ENCODE measurements at places on chromosomes 2 and 18.

GRCh38 chr2:81396417-81397019 lies 1092.0 kb upstream of the LRRTM1 start:
- DNase-seq, result no peak

DNA sequence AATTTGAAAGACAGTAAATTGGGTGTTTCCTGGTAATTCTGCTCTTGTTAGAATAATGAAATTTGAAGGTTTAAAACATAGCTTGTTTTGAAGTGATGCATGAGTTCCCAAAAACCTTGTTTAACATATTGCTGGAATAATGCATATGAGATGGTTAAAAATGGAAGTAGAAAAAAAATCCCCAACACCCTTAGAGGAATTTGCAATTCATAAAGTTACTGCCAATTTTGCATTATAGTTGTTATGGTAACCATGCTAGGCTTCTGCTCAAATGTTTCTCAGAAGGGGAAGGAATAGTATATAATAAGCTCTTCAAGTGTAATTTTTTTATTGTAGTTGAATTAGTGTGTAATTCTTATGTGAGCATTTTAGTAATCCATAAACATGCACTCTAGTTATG lies 49.1 kb downstream of the FASTKD2 start:
- DNase-seq, result no peak

DNA sequence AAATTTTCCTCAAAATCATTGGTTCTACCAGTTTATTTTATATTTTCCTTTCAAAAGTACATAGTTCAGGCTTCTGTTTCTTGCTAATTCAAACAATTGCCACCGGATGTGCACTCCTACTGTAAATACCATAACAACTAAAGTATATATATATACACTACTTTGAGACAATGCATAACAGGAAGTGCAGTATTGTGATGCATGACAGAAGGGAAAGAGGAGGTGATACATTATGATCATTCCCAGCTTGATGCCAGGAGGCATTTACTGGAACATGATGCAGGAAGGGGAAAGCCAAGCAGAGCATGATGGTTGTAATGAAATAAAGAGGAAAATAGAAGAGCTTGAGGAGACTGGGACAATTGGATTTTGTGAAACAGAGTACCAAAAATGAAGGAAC lies 215.2 kb upstream of the NT5C1B start:
- no peak for DNase-seq

DNA sequence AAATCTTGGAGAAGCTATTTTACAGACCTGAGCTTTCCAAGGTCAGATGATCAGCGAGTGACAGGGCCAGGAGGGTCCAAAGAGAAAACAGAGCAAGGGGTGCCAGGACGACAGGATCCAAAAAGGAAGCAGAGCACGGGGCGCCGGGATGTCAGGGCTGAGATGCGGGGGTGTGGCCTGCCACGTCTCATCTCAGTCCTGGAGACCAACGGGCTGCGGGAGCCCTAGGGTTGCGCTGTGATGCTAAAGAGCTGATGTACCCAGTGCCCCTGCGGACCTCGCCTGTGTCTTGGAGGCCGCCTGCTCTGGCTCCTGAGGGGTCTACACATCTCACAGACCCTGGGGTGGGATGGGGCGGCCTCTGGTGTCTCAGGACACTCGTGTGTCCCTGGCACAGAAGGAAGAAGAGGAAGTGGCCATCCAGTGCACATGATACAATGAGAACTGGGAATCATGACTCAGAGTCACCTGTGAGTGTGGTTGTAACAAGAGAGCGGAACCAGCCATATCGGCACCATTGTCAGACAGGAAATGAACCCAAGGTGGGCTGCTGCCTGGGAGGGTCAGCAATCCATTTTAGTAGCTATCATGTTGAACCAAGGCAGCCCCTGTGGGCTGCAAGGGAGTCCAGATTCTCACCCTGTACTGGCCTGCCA lies 97.8 kb downstream of the MYT1L start:
- DNase-seq, result no peak

DNA sequence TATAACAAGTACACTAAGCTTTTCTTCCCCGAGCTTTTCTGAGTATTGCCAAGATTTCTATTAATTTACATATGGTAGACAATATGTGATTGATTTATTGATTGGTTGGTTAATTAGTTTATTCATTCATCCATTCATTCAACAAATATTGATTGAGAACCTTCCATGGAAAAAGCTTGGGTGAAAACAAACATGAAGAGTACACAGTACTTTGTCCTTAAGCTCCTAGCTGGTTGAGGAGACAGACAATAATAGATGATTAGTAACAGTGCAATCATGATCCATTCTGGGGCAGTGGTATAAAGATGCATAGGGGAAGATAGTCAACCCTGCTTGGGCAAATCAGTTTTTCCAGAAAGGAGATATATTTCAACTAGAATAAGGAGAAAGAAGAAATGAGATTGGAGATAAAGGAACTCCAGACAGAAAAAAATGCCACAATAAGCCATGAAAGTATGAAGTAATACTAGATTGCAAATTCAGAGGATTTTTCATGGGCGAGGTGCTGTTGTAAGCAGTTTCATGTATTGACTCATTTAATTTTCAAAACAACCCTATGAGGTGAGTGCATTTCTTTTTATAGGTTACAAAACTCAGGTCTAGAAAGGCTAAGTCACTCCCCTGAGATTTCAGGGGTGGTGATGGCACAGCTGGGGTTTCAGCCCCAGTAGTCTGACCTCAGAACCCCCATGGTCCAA lies 129.5 kb downstream of the RND3 start:
- no peak for DNase-seq

- DNase-seq, result no peak
Measured at GRCh38 chr2:8551622-8552074, 130.2 kb upstream of the ID2 start.

GRCh38 chr2:202031246-202031951 lies 2.3 kb upstream of the FZD7 start:
- no peak for DNase-seq

GRCh38 chr2:20526708-20527107 lies 79.8 kb downstream of the RHOB start:
- peak; percentile 26 for DNase-seq

- DNase-seq, result no peak
Measured at GRCh38 chr2:236963631-236964182, 122.0 kb upstream of the COPS8 start.

DNA sequence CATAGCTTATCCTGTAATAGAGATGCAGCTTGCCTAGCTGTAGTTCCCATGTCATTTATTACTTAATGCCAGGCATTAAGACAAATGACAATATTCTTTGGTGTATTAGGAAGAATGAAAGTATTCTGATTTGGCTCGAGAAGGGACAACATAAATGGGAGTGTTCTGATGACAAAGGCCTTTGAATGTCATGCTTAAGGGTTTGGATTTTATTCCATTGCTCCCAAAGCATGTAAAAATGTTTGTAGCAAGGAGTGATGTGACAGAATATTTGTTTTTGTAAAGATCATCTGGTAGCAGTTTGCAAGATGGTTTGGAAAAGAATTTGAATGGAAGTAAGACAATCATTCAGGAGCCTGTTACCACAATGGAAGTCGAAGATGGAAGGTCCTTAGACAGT lies 30.4 kb downstream of the EEF1B2 start:
- DNase-seq, result no peak

DNA sequence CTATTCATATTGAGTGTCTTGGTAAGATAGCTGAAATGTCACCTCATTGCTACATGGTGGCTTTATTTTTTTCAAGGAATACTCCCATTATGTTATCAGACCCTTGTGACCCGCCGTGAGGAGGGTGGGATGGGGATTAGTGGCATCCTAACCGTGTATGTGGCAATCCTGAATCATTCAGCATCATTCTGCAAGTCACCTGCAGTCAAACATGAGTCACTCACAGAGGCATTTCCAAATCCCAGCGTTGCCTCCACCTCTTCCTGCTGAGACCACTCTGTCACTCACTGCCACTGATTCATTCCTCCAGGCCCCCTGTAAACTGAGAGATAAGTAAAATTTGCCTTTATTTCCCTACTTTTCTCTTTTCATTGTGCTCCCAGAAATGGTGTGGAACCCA lies 307.4 kb upstream of the KLHL29 start:
- DNase-seq, result no peak

DNA sequence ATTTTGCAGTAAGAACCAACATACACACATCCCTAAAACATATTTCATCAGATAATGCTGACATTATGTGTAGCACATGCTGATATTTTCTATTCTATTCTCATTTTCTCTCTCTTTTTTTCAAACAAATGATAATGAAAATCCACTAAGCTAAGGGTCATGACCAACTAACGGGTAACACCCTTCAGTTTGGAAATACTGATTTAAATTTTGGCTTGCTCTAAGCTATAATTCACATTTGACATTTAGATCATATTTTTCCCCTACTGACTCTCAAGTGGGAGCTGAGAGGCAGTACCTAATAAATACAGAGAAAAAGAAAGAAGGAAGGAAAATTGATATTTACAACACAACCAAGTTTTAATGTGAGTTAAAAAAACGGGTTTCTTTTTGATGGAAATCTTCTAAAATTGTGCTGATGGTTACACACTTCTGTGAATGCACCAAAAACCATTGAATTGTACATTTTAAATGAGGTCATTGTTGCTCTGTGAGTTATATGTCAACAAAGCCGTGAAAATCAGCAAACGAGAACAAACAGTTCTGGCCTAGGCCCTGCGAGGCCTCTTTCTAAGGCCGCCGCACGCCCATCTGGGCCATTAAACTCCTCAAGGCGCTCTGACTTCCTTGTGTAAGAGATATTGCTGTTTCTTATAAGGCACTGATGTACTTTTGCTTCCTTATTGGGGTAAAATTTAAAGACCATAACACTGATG lies 124.2 kb downstream of the GALR1 start:
- no peak for DNase-seq

DNA sequence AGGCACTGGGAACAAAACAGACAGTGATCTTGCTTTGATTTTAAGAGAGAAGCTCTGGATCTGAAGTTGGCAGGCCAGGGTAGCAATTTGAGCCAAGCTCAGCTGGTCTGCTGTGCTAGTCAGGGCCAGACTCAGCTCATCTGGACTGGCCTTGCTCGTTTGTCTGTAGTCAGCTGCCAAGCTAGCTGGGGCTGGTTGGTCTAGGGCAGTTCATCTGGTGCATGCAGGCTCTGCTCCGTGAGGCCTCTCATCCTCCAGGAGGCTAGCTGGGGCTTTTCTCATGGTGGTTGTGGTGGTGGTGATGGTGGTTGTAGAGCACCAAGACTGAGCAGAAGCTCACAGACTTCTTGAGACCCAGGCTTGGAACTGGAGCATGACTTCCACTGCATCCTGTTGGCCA lies 10.3 kb downstream of the FBLN7 start:
- DNase-seq, result no peak

GRCh38 chr2:207142461-207142860 lies 23.3 kb downstream of the KLF7 start:
- peak; percentile 50 for DNase-seq

DNA sequence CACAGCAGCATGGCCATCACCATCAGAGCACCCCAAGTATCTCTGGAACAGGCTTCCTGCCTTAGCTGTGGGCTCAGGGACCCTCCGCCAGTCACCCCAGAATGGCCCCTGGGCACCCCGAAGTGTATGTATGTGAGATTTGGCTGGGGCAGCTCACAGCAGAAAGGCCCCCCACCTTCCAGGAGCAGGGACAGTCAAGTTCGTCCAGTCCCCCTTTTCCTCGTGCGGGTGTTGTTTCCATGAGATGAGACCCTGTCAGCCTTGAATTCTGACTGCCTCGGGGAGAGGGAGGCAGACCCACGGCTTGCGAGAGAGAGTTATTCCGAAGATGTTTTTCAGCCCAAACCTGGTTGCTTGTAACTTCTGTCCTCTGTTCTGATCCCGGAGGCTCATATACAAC lies 290.9 kb upstream of the HDAC4 start:
- no peak for DNase-seq

DNA sequence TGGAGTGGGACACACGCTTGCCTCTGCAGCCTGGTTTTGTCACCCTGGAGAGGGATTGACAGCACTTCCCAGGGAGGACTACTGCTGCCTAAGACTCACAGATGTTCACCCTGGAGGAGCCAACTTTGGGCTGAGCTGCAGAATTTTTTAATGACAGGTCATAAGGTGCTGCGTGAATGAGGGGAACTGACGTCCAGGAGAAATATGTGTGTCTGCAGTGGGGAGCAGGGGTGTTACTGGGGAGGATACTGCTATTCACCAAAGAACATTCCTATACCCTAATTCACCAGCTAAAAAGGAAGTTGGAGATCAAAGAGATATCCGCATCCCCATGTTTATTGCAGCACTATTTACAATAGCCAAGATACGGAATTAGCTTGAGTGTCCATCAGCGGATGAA lies 144.4 kb downstream of the MGAT5 start:
- peak; percentile 98 for DNase-seq

GRCh38 chr2:10608273-10608672 lies 81.5 kb downstream of the NOL10 start:
- no peak for DNase-seq

DNA sequence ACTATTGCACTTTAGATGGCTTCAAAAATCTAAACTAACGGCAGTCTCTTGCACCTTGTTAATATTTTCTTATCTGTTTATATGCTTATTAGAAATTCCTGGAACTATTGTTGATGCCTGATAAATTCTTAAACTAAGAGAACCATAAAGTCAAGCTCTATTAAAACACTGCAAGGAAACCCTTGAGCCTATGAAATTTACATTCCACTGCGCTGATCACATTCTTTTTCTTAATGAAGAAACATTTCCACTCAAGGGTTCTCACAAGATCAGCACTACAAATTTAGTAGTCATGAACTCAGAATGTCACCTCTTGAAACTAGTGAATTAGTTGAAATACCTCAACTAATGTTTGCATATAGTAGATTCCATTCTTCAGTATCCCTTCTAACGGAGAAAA lies 331.8 kb upstream of the SLC8A1 start:
- DNase-seq, result peak; percentile 12

DNA sequence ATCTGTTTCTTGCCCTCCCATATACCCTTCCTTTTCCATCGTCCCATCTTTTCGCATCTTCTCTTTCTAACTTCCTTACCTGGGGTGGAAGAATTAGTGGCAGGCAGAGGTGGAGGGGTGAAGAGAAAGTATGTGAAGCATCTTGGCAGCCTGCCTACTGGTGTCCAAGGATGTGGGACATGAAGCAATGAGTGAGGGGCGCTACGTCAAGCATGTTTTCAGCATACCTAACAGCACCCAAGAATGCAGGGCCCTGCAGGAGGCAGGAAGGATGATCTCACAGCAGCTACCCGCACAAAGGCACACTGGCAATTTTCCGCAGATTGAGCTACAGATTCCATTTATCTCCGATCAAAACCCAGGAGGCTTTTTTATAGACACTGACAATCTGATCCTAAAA lies 42.2 kb downstream of the METTL4 start:
- peak; percentile 73 for DNase-seq

DNA sequence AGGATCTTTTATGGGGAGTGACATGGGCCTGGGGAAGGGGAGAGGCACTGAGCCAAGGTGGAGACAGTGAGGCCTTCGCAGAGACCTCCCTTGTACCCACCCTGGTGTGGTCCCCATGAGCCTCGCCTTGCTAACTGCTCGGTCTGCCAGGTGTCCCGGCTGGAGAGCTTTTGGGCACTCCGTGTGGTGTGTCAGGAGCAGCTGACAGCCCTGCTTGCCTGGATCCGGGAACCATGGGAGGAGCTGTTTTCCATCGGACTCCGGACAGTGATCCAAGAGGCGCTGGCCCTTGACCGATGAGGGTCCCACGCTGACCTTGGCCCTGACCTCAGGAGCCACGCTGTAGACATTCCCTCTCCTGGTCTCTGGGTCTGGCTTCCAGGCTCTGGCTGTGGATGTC lies 11.5 kb upstream of the SLC4A3 start:
- DNase-seq, result no peak

- DNase-seq, result no peak
Measured at GRCh38 chr2:2188941-2189340, 142.1 kb downstream of the MYT1L start.

- peak; percentile 76 for DNase-seq
Measured at GRCh38 chr2:85506768-85507181, 32.2 kb upstream of the MAT2A start.

- DNase-seq, result no peak
Measured at GRCh38 chr2:120943403-120944034, 207.9 kb downstream of the GLI2 start.

Measured in EH (cell line).